ENCODE measurements at places on chromosomes 13 and 19.

DNA sequence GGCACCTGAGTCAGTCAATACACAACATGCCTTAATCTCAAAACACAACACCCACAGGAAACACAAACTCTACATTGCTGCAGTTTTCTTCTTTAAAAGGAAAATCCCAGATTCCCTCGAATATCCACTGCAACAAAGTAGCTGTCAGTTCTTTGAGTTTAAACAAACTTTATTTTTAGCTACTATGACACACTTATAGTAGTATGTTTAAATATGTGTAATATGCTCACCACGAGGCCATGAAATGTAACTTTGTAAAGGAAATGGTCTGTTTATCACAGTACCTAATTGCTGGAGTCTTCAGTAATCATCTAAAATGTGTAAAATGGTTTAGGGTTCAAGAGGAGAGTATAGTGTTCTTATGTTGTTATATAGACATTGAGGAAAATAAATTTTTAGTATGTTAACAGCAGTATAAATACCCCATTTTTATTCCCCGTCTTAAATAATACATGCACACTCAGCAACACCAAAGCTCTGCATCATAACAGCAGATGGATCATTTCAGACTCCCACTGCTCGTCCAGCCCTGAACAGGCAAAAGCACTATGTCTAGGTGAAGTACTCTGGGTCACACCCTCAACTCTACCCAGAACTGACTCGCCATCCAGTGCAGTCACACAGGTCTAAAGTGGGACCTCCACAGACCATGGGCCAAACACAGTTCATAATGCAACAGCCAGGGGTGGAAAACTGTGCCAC, 20.6 kb downstream of the TUBGCP3 start:
- no peak for DNase-seq

- DNase-seq = no peak
Observed at GRCh38 chr19:7848779-7849457, 18.9 kb downstream of the EVI5L start.

GRCh38 chr19:4120559-4121272, 3.2 kb downstream of the MAP2K2 start:
- DNase-seq = no peak

DNA sequence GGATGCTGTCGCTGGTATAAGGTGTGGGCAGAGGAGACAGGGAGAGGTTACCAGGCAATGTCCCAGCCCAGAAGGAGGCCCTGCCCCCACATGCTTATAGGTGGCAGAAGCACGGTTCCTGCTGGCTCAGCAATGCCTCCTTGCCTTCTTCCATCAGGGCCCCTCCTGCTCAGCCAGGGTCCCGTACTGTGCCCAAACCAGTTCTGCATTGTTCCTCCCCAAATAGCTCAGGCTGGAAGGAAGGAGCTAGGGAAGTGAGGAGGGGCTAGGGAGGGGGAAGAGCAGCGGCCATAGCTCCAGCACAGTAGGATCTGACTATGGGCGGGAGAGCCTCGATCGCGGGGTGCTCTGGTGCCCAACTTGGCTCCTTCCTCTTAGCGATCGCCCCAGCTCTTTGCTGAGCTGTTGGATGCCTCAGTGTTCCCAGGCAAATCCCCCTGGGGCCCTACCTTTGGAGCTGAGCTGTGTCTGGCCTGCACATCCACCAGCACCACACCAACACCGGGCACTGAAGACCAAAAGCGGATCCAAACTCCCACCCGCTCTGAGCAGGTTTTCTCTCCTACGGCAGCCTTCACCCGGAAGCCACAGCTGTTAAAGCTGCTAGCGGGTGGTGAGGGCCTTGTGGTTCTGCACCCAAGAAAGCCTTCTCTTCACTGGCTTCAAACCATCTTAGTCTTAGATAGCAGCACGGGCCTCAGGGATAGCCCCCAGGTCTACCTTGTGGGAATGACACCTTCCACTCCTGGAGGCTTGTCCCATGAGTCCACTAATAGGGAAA, 32.1 kb upstream of the PEPD start:
- no peak for DNase-seq

DNA sequence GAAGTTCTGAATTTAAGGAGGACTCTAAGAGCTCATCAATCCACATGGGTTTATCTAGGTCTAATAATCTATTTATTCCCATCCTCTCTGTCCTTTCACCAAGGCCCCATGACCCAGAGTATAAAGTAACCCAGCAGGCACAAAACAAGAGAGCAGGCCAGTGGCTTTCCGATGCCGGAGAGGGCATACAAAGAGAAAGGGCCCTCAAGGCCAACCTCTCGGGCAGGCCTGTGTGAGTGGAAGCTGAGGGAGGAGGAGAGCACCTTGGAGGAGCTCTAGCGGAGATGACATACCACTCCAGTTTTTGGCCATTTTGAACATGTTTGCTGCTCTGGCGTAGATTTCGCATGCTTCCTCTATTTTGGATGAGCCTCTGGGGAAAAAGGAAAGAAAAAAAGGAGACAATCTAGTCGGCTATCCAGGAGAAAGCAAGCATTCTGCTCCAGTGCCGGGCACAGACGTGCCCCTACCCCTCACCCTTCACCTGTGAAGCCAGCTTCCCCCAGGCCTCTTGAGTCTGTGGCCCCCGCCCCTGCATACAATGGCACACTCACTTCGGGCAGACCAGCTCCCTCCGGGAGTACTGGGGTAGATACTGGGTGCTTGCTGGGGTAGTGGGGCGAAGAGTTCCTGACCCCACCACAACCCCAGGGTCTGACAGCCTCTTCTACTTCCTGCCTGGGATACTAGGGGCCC, 11.6 kb downstream of the NAPA start:
- DNase-seq = no peak

GRCh38 chr19:44702551-44703176, 3.7 kb downstream of the CEACAM16 start:
- no peak for DNase-seq

- DNase-seq = no peak
Observed at GRCh38 chr13:87042946-87043345, 628.2 kb upstream of the SLITRK5 start.

GRCh38 chr13:66410314-66410713, 819.8 kb downstream of the PCDH9 start:
- DNase-seq = no peak

DNA sequence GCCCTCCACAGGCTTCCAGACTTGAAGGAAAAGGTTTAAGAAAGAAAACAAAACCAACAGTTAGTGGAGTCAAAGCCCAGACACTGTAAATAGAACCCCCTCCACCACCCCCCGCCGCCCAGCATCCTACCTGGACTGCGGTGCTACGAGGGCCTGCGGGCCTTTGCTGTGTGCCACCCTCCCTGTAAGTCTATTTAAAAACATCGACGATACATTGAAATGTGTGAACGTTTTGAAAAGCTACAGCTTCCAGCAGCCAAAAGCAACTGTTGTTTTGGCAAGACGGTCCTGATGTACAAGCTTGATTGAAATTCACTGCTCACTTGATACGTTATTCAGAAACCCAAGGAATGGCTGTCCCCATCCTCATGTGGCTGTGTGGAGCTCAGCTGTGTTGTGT, 6.3 kb upstream of the GARIN5A start:
- DNase-seq = no peak

GRCh38 chr13:103067751-103068555, 1.7 kb upstream of the SLC10A2 start:
- DNase-seq = no peak

DNA sequence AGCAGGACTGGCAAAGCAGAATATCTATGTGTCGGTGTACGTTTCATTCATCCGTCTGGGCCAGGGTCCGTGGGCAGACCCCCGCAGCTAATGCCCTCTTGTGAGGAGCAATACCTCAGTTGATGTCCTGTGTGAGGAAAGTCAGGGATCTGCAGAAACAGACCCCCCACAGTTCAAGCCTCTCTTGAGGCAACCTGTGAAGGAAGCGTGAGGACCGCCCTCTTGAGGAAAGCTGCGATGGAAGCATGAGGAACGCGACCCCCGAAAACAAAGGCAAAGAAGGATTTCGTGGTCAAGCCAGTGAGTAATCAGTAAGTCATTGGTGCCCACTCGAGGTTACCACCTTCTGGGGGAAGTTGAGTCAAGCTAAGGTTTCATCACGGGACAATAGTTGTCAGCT, 20.9 kb upstream of the ZNF83 start:
- DNase-seq = no peak

Data from putamen (tissue), 1 donor.